ENCODE measurements at places on chromosomes 11 and 22.

- no peak for DNase-seq
Observed at GRCh38 chr22:25392584-25392983, 171.9 kb upstream of the GRK3 start.

DNA sequence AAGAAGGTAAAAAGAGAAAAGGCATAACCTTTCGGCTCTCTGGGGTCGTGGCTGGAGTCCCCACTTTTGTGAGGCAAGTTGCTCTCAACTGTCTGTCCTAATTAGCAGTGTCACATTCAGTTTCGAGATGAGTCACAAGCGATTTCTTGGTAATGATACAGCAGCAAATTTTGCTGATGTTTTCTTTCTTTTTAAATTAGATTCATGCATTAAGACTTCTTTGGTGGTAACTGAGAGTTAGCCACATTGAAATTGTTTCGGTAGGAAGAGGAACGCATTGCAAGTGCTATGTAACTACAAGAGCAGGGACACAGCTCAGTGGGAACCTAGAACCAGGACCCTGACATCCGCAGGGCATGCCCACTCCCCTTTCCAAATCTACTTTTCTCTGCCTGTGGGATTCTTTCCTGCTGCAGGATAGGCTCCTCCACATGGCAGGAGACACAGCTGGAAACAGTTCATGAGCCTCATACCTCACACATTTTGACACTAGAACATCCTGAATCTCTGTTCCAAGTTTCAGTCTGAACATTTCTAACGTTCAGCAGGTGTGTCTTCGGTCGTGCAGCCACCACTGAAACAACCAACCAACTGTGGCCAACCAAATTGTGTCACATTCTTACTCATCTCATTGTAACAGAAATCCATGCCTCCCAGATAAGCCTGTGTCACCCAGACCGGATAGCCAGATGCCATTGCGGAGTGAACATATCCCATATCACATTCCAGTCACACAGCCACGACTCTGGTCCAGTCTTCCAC is 987.6 kb downstream of the NTM start:
- DNase-seq: no peak

GRCh38 chr11:94741022-94741679 is 27.0 kb upstream of the AMOTL1 start:
- no peak for DNase-seq

DNA sequence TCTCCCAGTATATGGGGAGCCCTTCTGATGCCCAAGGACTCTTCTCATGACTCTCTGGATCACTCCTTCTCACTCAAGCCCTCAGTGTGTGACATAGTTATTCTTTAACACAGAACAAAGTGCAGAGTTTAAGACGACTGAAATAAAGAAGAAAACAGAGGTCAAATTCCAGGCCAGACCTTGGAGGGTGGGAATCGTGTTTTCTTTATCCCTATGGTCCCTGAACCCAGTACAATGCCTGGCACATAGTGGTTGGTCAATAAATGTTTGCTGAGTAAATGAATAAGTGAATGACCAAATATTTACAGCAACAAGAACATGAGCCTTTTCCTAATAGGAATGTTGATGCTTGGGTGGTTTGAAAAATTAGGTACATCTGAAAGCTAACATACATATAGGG is 28.8 kb downstream of the VSTM5 start:
- DNase-seq: no peak

DNA sequence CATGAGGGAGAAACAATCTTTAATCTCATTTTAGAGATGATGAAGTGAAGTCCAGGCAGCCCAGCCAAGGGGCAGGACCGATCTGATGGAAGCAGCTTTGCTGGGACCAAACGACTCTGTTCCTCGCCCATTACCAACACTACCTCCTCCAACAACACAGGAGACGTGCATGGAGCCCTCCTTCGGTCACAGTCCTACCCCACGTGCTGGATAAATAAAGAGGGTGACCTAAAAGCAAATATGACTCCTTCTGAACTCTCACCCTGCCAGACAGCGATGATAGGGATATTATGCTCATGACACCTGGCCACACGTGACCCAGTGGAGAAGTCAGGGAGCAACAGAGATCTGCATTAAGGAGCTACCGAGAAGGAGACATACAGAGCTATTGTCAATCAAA is 26.0 kb downstream of the SCGB1A1 start:
- no peak for DNase-seq

- DNase-seq: no peak
Observed at GRCh38 chr22:21916309-21916918, 36.2 kb downstream of the PPM1F start.

DNA sequence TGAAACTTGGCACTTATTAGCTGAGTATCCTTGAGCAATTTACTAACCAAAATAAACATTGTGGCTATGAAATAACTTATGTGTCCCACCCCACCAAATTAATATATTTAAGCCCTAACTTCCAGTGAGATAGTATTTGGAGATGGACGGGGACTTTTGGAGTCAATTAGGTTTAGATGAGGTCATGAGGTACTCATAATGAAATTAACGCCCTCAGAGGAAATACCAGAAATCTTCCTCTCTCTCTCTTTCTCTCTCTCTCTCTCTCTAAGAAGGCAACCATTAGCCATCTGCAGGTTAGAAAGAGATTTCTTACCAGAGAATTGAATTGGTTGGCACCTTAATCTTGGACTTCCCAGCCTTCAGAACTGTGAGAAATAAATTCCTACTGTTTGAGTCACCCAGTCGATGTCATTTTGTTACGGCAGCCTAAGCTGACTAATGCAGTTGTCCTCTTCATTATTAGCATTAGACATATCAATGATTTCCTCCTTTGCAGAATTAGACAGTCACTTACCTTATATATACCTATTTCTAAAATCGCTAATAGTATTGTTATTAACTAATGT is 1284.0 kb downstream of the FAM181B start:
- DNase-seq: no peak

DNA sequence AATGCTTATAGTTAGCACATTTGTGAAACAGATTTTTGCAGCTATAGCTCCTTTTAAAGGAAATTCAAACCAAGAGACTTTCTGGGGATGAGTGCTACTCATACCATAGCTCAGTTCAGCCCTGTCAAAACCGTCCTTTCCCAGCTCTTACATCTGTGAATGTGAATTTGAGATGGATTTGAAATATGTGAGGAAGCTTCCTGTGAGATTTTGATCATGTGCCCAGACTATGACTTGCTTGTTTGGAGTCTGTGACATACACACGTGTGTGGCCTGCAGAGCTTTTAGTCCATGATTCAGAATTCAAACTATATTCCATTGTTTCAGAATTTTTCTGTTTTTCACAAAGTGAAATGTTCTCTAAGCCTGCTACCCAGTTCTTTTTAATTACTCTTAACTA is 4.4 kb upstream of the MMP1 start:
- no peak for DNase-seq

DNA sequence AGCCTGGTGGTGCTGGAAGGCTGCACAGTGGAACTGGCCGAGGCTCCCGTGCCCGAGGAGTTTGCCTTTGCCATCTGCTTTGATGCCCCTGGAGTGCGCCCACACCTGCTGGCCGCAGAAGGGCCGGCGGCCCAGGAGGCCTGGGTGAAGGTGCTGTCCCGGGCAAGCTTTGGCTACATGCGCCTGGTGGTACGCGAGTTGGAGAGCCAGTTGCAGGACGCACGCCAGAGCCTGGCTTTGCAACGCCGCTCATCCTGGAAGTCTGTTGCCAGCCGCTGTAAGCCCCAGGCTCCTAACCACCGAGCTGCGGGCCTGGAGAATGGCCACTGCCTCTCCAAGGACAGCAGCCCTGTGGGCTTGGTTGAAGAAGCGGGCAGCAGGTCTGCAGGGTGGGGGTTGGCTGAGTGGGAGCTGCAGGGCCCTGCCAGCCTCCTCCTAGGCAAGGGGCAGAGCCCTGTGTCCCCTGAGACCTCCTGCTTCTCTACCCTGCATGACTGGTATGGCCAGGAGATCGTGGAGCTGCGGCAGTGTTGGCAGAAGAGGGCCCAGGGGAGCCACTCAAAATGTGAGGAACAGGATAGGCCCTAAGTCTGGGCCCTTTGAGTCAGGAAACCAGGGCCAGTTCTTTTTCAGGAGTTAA is 1.9 kb upstream of the SMDT1 start:
- no peak for DNase-seq

DNA sequence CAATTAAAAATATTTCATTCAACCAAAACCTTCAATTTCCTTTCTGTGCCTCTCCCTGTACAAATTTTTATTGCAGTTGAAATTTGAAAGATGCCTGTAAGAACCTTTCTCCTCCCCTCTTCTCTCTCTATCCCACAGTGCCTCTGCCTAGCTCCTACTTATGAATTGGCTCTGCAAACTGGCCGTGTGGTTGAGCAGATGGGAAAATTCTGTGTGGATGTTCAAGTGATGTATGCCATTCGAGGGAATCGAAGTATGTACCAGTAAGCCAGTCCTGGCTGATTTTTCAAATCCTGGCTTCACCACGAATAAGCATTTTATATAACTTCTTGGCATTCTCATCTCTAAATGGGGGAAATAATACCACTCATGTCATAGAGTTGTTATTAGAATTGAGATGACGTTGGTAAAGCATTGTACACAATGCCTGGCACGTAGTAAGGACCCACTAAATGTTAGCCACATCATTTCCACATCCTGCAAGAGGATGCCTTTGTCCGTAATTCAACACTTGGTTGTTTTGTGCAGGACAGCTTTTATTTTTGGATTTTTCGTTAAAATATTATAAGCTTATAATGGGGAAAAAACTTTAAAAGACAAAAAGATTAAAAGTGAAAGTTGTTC is 6.0 kb downstream of the DDX25 start:
- no peak for DNase-seq

- no peak for DNase-seq
Observed at GRCh38 chr22:25714739-25715138, 27.2 kb upstream of the MYO18B start.

GRCh38 chr11:78339483-78339882 is 78.1 kb downstream of the GAB2 start:
- no peak for DNase-seq

- peak; percentile 70 for DNase-seq
Observed at GRCh38 chr11:76318744-76319384, 62.1 kb downstream of the THAP12 start.

- DNase-seq: no peak
Observed at GRCh38 chr11:64915376-64915887, 1.6 kb downstream of the ATG2A start.

DNA sequence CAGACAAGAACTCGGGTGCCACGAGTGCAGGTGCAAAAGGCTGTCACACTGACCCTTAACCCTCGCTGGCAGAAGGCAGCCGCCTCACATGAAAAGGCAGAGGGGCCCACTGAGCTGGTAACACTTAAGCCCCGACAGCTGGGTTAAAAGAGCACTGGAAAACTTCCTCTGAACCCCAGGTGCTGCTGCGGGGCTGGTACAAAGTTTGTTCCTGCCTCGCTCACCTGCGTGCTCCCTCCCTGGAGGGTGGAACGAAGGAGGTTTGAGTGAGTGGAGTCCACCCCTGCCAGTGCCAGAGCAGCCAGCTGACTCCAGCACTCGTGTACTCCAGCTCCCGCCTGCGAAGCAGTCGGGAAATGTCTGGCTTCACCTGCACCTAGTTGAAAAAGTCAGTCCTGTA is 12.6 kb downstream of the SULT4A1 start:
- DNase-seq: no peak

DNA sequence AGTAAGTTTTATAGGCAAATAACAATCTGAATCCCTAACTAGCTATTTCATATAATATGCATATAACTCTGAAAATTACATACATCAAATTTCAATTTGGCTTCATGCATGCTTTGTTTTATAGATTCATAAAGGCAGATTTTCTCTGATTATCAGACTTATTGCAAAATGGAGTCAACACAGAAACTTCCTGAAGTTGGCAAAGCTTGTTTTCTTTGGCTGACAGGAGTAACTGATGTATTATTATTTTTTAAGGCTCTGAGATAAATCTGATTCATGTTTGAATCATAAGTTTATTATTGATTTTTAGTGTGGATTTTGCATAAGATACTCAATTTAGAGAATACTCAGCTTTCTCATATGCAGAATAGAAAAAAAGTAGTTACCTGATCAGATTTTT is 356.3 kb upstream of the CCDC90B start:
- no peak for DNase-seq

DNA sequence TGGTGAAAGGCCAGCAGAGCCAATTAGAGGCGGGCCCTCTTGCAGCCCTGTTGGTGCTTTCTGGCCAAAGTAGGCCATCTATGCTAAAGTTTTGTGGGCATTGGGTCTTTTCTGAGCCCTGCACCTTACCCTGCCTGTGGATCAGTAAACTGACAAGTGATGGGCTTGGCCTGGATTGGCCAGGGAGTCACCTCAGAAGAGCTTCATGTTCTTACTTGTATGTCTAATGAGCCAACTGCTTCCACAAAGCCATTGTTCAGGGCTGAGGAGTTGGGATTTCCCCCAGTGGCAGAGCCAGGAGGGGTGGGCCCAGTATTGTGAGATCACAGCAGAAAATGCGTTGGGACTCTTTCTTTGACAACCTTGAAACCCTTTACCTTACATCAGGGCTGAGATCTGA is 90.4 kb downstream of the CWC15 start:
- no peak for DNase-seq

GRCh38 chr11:130403271-130403804 is 25.1 kb downstream of the ADAMTS8 start:
- DNase-seq: no peak

- DNase-seq: no peak
Observed at GRCh38 chr11:1377231-1377780, 12.4 kb upstream of the BRSK2 start.

DNA sequence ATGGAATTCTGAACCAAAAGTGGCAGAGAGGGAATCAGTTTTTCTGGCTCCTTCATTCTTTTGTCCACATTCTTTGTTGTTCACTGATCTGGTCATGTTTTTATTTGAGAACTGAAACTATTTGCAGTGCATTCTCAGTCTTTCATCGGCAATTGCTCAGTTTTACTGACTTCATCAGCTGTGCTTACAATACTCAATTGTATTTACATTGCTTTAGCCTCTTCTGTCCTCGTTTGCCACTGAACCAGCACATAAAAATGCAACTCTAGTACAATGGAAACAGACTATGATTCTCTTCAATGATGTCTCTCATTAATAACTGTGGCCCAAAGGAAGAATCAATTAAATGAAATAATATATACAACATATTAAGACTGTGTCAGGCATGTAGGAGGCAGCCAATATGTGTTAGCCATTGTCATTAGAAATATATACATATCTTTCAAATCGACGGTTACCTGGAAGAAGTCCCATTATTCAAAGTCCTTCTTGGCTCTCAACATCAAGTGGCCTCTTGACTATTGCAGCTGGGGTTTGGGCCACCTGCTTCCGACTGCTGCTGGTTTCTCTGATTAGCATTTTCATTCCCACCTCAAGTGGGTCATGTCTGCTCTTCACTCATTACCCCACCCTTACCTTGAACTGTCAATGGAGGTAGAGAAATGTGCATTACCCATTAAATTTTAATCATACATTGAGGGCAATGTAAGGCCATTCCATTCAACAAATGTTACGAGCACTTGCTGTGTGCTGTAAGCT is 600.1 kb downstream of the INSC start:
- DNase-seq: no peak
